ENCODE measurements at places on chromosomes 13 and 19.

DNA sequence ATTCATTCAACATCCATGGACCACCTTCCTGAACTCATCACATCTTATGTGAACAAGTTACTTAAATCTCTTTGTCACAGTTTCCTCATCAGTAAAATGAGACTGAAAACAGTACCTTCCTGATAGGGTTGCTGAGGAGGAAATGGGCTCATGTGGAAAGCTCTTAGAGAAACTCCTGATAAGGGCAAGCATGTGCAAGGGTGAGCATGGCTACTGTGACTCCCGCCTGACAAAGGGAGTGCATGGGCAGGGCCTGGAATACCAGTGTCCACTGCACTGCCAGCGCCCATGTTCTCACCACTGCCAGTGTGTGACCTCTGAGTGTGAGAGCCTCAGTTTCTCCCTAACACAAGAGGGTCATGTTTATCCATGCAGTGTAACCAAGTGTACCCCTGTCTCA is 27.3 kb upstream of the IL17D start:
- no peak for DNase-seq

GRCh38 chr13:106143392-106143791 is 392.1 kb downstream of the EFNB2 start:
- no peak for DNase-seq

DNA sequence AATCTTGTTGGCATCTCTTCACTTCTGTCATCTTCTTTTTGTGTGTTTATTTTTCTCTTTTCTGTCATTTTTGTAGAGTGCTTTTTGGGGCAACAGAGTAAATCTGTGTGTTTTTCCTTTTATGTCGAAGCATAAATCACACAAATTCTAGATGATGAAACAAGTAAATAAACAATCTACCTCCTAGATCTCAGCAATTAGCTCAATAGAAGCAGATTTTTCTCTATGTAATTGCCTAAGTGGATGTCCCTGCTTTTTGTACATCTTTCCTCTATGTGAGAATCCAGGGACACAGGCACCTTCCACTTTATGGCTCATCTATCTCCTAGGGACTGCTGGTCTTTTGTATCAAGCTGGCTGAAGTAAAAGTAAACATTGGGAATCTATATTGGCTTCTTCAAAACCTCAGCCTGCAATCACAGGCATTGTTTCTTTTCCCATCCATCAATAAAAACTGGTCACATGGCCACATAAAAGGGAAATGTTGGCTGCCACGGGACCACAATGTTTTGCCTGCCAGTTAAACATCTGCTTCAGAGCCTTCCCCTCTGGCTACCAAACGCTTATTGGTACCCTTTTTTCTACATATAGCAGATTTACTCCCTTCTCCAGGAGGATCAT is 323.8 kb downstream of the LMO7 start:
- DNase-seq, result no peak

GRCh38 chr19:29965492-29965891 is 23.5 kb downstream of the URI1 start:
- DNase-seq, result no peak

DNA sequence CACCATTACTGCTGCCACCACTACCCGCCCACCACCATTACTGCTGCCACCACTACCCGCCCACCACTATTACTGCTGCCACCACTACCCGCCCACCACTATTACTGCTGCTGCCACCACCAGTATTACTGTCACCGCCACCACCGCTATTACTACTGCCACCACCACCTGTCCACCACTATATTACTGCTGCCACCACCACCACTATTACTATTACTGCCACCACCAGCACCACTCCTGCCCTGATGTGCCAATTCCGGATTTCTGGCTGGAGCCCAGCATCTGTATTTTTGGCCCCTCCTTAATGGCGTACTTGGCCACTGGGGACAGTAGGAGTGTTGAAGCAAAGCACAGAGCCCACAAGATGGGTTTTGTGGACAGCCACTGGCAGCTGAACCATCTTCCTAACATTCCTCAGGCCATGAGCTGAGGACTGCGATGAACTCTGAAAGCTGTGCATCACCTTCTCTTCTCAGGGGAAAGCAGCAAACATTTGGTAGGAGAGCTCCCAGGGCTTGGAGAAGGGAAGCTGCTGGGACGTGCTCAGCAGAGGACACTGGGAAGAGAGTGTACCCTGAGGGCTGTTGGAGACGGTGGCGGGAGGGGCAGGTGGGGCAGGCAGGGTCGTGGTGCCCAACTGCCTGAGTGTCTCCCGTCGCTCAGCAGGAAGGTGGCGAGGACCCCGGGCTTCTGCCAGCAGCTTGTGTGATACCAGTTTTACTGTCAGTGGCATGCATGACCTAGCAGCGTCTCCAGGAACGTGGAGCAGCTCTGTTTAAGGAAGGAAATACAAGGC is 23.0 kb downstream of the CUL4A start:
- no peak for DNase-seq

- no peak for DNase-seq
These were observed 42.5 kb downstream of the RASA3 start for GRCh38 chr13:114089751-114090400.

DNA sequence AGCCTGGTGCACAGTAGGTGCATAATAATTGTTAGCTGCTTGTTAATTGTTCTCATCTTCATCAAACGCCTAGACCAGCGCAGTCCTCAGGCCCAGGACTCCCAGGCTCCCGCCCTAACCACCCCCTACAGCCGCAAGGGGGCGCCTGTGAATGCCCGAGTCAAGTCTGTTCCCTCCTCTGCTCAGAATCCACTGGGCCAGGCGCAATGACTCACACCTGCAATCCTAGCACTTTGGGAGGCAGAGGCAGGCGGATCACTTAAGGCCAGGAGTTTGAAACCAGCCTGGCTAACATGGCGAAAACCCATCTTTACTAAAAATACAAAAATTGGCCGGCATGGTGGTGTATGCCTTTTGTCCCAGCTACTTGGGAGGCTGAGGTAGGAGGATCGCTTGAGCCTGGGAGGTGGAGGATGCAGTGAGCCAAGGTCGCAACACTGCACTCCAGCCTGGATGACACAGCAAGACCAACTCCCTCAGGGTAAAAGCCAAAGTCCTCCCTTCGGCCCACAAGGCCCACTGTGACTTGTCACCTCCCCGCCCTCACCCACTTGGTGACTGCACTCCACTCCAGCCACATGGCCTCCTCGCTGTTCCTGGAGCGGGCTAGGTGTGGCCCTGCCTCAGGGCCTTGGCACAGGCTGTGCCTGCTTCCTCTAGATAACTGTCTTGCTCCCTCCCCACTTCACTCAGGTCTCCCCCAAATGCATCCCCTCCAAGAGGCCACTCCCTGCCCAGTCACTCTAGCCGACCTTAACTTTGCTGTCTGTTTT is 9.1 kb downstream of the ZNF653 start:
- peak; percentile 96 for DNase-seq

DNA sequence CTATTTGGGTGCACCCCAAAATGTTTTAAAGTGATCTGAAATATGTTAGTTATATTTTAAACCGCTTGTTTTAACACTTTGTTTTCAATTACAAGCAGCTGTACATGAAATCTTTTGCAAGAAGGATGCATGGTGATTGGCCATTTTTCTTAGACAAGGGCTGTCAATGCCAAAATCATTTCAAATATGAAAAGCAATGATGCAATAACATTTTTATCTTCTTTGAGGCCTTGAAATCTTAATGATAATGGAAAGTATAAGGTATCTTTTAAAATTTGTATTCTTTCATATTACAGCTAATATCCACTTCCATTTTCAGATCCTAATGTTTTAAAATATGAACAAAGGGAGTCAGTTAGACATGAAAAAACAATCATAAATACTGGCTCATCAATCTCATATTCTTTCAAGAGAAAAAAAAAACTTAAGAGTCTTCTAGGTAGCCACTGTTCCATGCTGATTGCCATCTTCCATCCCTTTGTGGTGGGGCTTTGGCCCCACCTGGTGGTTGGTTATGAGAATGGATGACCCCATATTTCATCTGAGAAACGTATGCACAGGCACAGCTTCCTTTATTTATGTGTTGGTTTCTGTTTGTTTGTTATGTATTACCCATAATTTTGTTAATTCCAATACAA is 330.3 kb upstream of the MIR17HG start:
- peak; percentile 79 for DNase-seq

DNA sequence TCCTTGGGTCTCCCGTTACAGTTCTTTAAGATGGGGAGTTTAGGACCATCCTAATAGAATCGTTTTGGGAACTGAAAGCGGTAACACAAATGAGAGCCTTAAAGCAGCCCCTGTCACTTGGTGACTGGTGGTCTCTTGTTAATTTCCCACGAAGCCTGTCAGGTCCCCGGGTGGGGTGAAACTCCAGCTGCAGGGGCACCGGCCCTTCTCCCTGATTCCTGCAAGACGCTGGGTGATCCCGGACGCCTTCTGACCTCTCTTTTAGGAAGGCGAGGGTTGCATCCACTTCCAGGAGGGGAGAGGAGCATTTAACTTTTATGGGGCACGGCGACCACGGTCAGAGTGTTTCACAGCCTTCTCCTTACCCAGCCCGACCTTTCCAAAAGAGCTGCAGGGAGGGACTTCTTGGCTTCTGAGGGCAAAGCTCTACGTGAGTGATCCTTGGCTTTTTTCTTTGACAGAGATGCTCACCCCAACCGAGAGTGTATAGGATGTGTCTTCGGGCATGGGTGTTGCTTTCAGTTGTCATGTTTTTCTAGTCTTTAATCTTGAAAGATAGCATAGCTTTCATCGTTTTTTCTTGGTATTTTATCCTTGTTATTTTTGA is 688 bp downstream of the ZNF225 start:
- DNase-seq, result peak; percentile 10

- DNase-seq, result no peak
These were observed 6.1 kb downstream of the SACS start for GRCh38 chr13:23427342-23427843.

DNA sequence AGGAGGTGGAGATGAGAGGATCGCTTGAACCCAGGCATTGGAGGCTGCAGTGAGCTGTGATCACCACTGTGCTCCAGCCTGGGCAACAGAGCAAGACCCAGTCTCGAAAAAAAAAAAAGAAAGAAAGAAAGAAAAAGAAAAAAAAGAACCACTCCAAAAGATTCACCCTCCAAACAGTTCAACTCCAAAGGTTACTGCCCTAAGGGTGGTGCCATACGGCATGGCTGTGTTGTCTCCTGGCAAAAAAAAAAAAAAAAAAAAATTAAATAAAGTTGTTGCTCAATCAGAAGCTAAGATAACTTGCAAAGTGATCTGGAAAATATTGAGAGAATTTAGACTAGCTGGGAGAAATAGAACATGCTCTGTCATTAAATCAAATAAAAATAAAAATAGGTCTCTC is 79.5 kb downstream of the KCTD15 start:
- DNase-seq, result no peak

GRCh38 chr19:50341091-50341564 is 12.0 kb upstream of the KCNC3 start:
- no peak for DNase-seq

DNA sequence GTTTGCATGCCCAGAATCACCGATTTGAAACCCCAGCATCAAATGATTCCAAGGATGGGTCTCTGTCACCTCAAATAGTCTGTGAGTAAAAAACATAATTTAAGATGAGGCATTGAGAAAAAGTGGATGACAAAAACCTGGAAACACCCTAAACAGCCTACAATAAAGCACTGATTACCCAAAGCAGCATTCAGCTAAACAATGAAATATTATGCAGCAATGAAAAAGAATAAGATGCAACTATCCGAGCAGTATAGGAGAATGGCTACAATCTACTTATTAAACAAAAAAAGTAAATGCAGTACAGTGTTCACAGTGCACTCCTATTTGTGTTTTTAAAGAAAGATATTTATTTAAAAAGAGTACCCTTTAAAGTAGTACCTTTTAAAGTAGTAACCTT is 7.7 kb upstream of the RFX2 start:
- DNase-seq, result no peak

GRCh38 chr13:90311929-90312328 is 1035.6 kb upstream of the MIR17HG start:
- no peak for DNase-seq

- no peak for DNase-seq
These were observed 175.8 kb downstream of the TDRD3 start for GRCh38 chr13:60572855-60573254.

DNA sequence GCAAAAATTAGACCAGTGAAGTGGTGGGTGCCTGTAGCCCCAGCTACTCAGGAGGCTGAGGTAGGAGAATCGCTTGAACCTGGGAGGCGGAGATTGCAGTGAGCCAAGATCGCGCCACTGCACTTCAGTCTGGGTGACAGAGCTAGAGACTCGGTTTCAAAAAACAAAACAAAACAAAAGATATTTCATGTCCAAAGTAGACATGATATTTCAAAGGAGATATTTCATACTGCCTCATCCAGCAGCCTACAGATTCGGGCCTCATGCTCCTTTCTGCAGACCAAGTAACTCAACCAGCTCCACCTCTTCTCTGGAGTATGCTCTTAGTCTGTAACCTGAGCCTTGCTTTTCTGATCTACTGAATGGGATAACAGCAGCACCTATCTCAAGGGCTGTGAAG is 15.0 kb downstream of the ZC3H4 start:
- DNase-seq, result no peak

DNA sequence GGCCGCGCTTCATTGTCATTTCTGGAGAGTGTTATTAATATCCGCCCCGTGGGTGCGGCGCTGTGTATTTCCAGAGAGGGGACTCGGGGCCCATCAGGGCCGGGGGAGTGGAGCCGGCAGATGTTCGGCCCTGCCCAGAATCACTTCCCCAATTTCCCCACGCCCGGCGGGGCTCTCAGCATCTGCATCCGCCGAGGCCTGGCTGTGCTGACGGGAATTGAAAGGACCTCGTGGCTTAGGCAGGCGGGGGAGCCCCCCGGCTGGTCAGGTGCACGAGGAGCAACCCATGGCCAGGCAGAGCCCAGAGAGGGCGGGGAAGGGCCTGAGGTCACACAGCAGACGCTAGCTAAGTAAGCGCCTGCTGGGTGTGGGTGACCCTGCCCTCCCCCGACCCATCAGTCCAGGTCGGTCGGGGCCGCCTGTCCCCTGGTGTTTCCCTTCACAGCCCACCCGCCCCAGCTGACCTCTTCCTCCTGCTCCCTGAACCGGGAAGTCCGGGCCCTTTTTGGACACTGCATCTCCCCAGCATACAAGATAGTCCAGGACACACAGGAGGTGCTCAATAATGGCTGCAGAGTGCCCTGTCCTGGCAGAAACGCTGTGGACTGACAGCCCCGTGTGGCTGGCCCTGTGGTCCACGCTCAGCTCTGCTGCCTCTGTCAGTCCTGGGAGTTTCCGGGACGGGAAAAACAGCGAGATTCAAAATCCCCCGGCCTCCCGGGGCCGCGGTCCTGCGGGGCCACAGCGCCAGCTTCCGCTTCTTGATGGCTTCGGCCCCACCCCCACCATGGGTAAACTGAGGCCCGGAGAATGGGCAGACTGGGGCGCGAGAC is 22.1 kb downstream of the ARID3A start:
- no peak for DNase-seq

GRCh38 chr13:100363285-100363711 is 225.3 kb downstream of the GGACT start:
- DNase-seq, result no peak

DNA sequence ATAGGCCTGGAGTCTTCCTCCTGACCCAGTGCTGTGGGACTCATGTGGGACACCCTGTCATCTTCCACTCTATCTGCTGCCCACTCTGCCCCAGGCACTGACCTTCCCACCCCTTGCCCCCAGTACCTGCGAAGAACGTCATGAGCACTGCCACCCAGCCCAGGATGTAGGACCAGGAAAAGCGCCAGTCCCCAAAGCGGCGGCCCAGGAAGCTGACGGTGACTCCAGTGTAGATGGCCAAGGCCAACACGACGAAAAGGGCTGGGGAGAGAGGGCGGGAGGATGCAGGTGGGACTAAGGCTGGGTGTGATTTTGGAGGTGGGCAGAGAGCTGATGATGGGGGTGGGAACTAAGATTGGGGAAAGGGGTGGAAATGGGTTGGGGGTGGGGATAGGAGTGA is 7.4 kb downstream of the LIM2 start:
- no peak for DNase-seq

- no peak for DNase-seq
These were observed 24.7 kb downstream of the IRS2 start for GRCh38 chr13:109761695-109762094.
